Activated CD8-positive, alpha-beta T cell treated with anti-CD3 and anti-CD28 coated beads, Interleukin-2, amount 10 ng/mL, durations not matched to agents 7 days and 5 days (primary cell): ENCODE measurements at places on chromosomes 6 and 20. TPM values are rescaled to one million over a fixed set of nuclear protein-coding genes. Genes with fewer than 3 reads are reported as not detected.

- H3K36me3 ChIP-seq: no peaks in the 10 kb centered on the region
- no peaks in the 10 kb centered on the region for H3K4me1 ChIP-seq
- DNase-seq: no peak
- no peak overlapping the region for H3K27ac ChIP-seq
- H3K4me3 ChIP-seq: no peak overlapping the region
- H3K27me3 ChIP-seq: no peaks in the 10 kb centered on the region
Observed at GRCh38 chr20:52830598-52830997, 141.6 kb upstream of the TSHZ2 start.

The AHI1 gene
- total RNA-seq: 10.9 TPM

DNA sequence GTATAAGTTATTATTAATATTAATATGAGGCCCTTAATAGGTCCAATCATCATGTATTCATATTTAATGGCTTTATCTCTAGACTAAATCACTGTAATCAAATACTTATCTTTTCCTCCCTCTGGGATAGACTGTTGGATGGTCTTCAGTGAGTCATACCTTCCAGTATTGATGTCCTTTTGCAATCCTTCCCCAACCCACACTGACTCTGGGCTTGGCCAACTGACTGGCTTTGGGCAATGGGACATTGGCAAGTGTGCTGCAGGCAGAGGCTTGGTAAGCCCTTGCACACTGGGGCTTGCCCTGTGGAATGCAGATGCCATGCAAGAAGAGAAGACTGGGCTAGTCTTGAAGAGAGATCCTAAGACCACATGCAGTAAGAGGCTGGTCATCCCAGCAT, 136.6 kb downstream of the CCDC170 start:
- no peak overlapping the region for H3K4me3 ChIP-seq
- no peak for DNase-seq
- no peaks in the 10 kb centered on the region for H3K27me3 ChIP-seq
- H3K27ac ChIP-seq: no peak overlapping the region

GRCh38 chr6:12635813-12636212, 80.8 kb upstream of the PHACTR1 start:
- no peak overlapping the region for H3K4me3 ChIP-seq
- no peak for DNase-seq
- peaks cover 2% of the 10 kb centered on the region for H3K4me1 ChIP-seq

- no peak overlapping the region for H3K27ac ChIP-seq
- no peak overlapping the region for H3K4me3 ChIP-seq
- no peaks in the 10 kb centered on the region for H3K36me3 ChIP-seq
- peaks cover 1% of the 10 kb centered on the region for H3K4me1 ChIP-seq
- no peak for DNase-seq
Observed at GRCh38 chr20:4243071-4243470, 227.7 kb upstream of the RNF24 start.

- DNase-seq: peak; percentile 75
- peak overlapping the region; percentile 48 for H3K27ac ChIP-seq
- peaks cover 8% of the 10 kb centered on the region for H3K4me1 ChIP-seq
- H3K27me3 ChIP-seq: no peaks in the 10 kb centered on the region
- no peak overlapping the region for H3K4me3 ChIP-seq
Observed at GRCh38 chr20:53413186-53413631, 180.4 kb downstream of the ZNF217 start.

The MCHR2 gene
- not detected for total RNA-seq
